ENCODE measurements at places on chromosomes 6 and 20.

DNA sequence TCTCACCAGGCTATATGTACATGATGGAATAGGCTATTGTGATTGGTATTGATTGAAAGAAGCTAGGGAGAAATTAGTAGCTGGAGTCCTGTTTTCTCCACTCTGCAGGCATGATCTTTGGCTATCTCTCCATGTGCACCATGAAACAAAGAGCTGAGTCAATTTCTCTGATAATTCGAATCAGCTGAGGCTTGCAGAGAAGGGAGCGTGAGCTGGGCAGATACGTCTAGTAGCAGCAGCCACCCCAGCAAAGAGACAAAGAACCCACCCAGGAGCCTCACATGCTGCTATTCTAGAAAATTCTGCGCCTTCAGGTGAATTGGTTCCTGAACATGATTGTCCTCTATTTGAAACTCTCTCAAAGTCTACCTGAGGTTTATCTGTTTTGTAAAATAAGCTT lies 6.9 kb upstream of the SGK1 start:
- DNase-seq: no peak

DNA sequence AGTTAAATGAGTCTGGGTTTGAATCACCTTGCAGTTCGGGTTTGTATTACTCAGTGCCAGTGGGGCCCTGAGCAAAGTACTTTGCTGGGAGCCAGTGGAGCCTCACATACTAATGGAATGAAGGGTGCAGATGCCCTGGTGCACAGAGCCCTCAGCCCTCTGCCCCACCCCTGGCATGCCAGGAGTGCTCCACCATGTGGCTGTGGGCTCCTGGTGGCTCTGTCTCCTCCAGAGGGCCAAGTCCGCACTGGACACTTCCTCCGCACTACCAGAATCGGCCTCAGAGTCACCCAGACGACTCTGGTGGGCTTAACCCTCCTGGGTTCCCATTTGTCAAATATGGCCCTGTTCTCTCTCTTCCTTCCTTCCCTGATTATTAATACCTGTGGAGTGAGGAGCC lies 94.0 kb downstream of the STK35 start:
- no peak for DNase-seq

- no peak for DNase-seq
Measured at GRCh38 chr6:130778946-130779657, 48.1 kb upstream of the SMLR1 start.

- no peak for DNase-seq
Measured at GRCh38 chr6:14501240-14501639, 383.7 kb downstream of the CD83 start.

GRCh38 chr20:32007787-32008616 lies 2.2 kb upstream of the CCM2L start:
- DNase-seq: no peak

GRCh38 chr20:63519668-63520503 lies 679 bp upstream of the PPDPF start:
- DNase-seq: no peak

GRCh38 chr6:45927421-45928320 lies 88.0 kb downstream of the CLIC5 start:
- no peak for DNase-seq

GRCh38 chr20:24017458-24017755 lies 28.8 kb upstream of the GGTLC1 start:
- DNase-seq: no peak

DNA sequence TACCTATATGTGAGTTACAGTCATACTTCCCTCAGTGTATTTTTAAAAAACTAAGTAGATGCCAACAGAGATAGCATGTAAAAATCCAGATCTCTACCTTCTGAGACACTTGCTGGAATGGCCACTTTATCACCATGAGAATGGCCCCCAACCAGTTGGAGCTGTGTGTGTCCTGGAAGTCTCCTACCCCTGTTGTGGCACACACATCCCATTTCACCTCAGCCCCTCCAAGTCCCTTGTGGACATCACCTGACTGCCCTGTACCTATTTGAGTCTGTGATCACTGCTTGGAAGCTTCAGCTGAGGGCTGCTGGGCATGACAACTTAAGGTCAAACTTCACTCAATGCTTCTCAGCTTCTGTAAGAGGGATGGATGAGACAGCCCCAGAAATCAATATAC lies 24.1 kb downstream of the MOCS1 start:
- DNase-seq: no peak

- no peak for DNase-seq
Measured at GRCh38 chr6:65546894-65547293, 160.1 kb downstream of the EYS start.

Measured in NCI-H2029 treated with DMSO at 0.1 percent for 48 hours (cell line).